ENCODE measurements at places on chromosomes 12 and 14. TPM values are rescaled to one million over a fixed set of nuclear protein-coding genes. Genes with fewer than 3 reads are reported as not detected.

CCDC184 gene
- total RNA-seq, result 0.05 TPM

DNA sequence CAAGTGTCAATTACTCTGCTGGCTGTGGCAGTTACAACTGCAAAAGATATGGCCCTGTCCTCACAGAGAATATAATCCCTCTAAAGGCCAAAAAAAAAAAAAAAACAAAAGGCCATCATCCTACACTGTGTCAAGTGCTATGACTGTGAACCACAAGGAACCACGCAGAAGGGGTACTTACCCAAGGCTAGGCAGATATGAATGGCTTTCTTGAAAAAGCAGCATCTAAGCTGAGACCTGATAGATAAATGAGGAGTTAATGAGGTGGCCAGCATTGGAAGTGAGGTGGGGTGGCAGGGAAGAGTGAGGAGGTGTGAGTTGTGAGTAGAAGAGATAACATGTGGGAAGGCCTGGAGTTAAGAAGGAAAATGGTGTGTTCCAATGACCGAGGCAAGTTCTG, 16.4 kb upstream of the IL22 start:
- H3K27me3 ChIP-seq, result no peaks in the 10 kb centered on the region
- no peaks in the 10 kb centered on the region for H3K4me1 ChIP-seq
- H3K4me3 ChIP-seq, result no peak overlapping the region
- no peak overlapping the region for H3K27ac ChIP-seq
- no peaks in the 10 kb centered on the region for H3K36me3 ChIP-seq
- DNase-seq, result no peak

- H3K4me1 ChIP-seq, result no peaks in the 10 kb centered on the region
- no peak overlapping the region for H3K4me3 ChIP-seq
- no peak for DNase-seq
- no peaks in the 10 kb centered on the region for H3K36me3 ChIP-seq
- no peak overlapping the region for H3K27ac ChIP-seq
- H3K27me3 ChIP-seq, result peaks cover under 1% of the 10 kb centered on the region
These were observed 27.3 kb downstream of the AKAP3 start for GRCh38 chr12:4621511-4621910.

DNA sequence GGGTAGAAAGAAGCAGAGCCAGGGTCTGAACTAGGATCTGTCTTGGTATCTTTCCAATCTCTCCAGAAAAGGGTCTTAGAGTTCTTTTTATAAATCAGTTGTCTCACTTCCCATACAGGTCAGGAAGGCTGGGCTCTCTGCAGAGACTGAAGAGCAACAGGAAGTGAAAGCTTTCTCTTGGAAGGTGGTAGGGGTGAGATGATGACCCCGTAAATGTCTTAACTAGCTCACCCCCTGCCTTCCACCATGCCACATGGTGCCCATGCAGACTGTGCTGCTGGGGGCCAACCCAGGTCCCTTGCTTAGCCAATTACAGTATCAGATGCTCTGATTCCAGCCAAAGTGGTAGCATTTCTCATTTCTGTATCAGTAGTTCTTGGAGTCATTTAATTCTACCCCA, 17.6 kb upstream of the RASSF8 start:
- H3K27ac ChIP-seq, result no peak overlapping the region
- DNase-seq, result no peak
- H3K27me3 ChIP-seq, result no peaks in the 10 kb centered on the region
- no peak overlapping the region for H3K4me3 ChIP-seq

GRCh38 chr12:7638760-7639555, 26.8 kb downstream of the APOBEC1 start:
- H3K4me1 ChIP-seq, result peaks cover 17% of the 10 kb centered on the region
- no peak overlapping the region for H3K4me3 ChIP-seq
- peak overlapping the region; percentile 42 for H3K27ac ChIP-seq
- no peaks in the 10 kb centered on the region for H3K36me3 ChIP-seq
- peak; percentile 85 for DNase-seq

GRCh38 chr14:30553311-30553989, 5.5 kb upstream of the G2E3 start:
- no peak overlapping the region for H3K4me3 ChIP-seq
- no peak overlapping the region for H3K27ac ChIP-seq
- H3K36me3 ChIP-seq, result no peaks in the 10 kb centered on the region
- DNase-seq, result no peak

DNA sequence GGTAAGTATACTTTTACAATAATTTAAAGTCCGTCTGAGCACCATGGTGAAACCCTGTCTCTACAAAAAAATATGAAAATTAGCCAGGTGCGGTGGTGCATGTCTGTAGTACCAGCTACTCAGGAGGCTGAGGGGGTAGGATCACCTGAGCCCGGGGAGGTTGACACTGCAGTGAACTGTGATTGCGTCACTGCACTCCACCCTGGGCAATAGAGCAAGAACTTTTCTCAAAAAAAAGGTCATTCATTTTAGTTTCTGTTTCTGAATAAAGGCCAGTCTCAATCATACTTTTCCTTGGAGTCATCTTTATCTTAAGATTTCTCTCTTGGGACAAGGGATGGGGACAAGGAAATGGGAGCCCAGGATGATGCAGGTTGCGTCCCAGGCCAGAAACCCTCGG, 12.9 kb downstream of the ANKRD13A start:
- DNase-seq, result no peak
- no peak overlapping the region for H3K4me3 ChIP-seq
- no peak overlapping the region for H3K27ac ChIP-seq
- H3K27me3 ChIP-seq, result no peaks in the 10 kb centered on the region
- H3K4me1 ChIP-seq, result peaks cover 4% of the 10 kb centered on the region
- H3K36me3 ChIP-seq, result peaks cover 30% of the 10 kb centered on the region
